Epithelial cell of prostate (primary cell): ENCODE measurements at places on chromosomes 16 and 17.

DNA sequence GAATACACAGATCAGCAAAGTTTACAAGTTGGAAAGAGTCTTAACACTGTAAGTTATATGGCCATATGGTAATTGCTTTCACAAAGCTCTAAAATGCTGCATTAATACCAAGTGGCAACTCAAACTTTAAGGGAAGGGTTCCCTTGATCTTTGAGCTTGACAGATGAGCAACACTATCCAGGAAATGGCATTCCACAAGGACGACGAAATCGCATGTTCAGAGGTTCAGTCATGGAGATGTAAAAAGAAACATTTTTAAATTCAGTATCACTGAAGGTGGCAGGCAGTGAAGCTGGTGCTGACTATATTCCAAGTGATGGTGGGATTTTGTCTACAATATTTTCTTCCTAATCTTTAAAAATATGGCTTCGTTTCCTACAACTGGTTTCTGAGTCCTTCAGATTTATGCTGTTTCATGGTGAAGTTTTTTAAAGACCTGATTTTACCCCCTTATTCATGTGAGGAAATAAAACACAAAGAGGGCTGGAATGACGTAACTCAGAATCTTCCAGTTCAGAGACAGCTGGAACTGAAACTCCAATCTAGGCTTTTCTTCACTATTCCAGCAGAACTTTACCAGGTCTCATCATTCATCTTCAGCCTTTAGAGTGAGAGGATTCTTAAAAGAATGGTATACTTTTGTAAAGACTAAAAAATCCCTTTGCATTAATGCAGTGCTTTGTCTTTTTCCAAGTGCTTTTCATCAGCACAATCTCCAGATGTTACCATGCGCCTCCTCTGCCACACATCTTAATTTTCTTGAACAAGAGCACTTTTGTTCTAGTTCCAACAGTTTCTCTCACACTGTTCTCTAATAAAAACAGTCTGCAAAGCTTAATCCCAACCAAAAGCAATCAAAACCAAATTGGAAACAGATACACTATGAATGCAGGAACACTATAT is 20.2 kb downstream of the CHCT1 start:
- no peak for DNase-seq

GRCh38 chr17:19905502-19905901 is 37.8 kb upstream of the ULK2 start:
- no peak for DNase-seq

DNA sequence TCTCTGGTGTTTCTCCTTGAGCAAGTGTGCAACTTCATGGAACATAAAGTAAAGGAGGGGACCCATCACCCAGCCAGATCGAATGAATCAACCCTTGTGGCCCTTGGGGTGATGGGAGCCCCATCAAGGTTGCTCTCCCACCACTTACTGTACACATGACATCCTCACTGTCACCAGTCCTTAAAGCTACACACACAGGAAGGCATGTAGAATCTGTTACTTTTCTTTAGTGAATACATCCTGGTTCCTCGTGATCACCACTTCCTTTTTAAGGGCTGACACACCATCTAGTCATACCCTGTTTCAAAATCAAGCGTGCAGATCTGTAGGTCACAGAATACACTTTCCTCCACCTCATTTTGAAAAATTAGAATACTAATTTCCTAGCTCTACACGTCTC is 22.6 kb upstream of the MPHOSPH6 start:
- peak; percentile 62 for DNase-seq

DNA sequence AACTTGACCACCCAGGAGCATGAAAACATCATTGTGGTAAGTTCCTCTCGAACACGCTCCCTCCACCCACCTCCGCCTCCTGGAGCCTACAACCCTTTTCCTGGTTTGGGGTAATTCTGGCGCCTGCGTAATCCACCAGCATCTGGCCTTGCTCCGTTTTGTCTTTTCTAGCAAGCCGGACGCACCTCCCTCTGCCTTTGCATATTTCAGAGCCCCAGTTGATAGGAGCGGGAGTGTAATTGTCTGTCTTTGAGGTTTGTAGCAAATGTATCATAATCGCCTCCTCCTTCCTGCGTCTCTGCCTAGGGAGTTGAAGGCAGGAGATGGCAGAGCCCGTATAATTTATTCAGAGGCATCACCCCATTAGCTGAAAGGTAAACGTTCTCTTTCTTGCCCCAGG is 121.3 kb upstream of the PLCG2 start:
- no peak for DNase-seq

DNA sequence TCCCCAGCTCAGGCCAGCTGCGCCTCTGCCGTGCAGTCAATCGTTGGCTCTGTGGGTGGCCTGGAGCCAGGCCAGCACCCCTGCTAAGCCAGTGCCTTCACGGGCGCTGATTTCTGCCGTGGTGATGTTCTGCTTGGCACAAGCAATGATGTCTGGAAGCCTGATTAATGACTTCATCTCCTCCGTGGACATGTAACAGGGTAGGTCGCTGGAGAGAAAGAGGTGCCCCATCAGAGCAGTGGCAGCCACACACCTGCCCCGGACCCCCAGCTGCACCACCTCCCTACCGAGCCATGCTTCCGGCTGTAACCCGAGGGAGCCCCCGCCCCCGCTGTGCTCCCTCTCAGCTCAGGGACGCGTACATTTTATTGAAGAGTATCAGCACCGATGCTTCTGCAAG is 1.9 kb downstream of the ARL16 start:
- no peak for DNase-seq

DNA sequence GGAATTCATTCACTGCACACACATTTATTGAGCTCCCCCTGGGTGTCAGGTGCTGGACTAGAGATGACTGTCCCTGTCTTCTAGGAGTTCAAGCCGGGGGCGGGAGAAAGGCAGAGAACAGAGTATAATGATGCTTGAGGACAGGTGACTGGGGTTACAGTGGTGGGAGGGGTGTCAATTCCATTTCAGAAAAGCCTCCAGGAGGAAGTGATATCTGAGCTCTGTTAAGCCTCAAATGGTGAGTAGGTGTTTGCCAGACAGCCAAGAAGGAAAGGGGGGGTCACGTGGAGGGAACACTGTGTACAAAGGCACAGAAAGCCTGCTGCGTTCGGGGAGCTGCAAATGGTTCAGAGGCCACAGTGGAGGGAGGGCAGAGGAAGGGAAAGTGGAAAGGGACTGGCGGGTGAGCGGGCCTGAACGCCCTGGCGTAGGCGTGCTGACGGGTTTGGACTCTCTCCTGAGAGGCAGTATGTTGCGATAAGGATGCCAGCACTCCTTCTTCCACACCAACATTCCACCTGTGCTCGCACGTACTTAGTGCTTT is 9.7 kb upstream of the NXPH3 start:
- DNase-seq, result no peak
